ENCODE measurements at places on chromosomes 13 and 19.

- DNase-seq = no peak
Observed at GRCh38 chr13:48402325-48402932, 10.5 kb downstream of the LPAR6 start.

DNA sequence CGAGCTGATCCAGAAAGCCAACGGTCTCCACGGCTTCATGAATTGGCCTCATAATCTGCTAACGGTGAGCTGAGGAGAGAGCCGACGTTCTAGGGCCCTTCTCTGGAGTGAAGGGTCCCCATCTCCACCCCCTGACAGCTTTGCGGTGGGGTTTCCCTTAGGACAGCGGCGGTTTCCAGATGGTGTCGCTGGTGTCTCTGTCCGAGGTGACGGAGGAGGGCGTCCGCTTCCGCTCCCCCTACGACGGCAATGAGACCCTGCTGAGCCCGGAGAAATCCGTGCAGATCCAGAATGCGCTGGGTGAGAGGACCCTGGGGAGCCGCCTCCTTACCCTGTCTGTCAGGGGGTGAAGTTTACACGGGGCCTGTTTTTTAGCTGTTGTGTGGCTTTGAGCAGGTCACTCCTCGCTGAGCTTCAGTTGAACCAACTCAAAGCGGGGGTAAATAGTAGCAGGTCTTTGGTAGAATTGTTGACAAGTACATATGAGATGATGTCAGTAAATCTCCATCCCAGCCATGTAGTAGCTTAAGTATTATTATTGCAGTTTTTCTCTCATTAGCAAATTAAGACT is 801 bp downstream of the QTRT1 start:
- DNase-seq = no peak

DNA sequence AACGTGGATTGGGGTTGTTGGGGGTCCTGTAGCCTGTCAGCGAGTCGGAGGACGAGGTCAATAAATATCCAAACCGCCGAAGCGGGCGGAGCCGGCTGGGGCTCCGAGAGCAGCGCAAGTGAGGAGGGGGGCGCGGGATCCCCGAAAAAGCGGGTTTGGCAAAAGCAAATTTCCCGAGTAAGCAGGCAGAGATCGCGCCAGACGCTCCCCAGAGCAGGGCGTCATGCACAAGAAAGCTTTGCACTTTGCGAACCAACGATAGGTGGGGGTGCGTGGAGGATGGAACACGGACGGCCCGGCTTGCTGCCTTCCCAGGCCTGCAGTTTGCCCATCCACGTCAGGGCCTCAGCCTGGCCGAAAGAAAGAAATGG is 754 bp upstream of the SIX5 start:
- no peak for DNase-seq

- no peak for DNase-seq
Observed at GRCh38 chr13:20940083-20940482, 37.5 kb upstream of the XPO4 start.

- no peak for DNase-seq
Observed at GRCh38 chr13:112635323-112635722, 47.4 kb upstream of the TUBGCP3 start.

DNA sequence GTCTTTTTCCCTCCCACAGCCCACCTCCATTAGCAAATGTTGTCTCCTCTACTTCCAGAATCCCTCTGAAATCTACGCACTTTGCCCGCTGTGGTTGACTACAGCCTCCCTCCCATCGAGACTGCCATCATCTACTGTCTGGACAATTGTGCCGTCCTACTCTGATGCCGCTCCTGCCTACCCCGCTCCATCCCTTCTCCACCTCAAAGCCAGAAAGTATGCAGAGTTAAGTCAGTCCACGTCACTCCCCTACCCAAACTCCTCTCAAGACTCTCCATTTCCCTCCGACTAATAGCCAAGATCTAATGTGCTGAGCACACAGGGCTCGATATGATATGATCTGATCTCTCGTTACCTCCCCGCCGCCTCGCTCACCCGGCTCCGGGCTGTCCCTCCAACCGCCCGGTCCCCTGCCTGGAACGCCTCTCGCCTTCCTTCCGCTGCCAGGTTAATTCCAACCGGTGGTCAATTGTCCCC is 556 bp downstream of the CACTIN start:
- DNase-seq = no peak

DNA sequence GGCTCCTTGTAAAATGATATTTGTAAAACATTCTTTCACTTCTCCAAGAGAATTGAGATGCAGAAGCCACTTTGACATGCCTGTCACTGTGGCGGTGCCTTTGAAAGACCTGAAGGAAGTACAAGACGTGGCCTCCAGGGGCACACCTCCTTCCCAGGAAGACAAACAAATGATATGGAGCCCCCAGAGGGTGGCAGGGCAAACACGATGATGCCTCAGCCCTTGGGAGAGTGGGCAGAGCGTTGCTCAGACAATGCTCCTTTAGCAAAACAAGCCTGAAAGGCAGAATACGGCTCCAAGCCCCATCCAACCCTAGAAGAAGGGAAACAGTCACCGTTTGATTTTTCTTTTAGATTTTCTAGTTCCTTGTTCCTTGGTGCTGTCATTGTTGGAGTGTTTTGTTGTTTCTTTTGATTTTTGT is 9.2 kb upstream of the ATP12A start:
- no peak for DNase-seq

DNA sequence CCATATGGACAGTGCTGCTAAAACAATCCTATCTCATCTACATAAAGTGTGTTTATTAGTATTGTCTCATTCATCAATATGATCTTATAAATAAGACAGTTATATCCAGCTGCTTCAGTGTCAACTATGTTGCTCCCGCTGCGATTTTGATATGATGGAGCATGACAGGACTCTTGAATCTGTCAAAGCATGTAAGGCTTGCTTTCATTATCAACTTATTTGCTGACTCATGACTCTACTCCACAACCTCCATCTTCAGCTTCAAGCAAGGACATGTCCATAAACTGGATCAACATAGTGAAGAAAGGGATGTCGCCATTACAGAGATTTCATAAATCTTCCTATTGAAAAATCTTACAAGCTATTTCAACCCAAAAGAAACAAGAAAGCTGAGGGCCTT is 2812.6 kb downstream of the PCDH9 start:
- DNase-seq = no peak

DNA sequence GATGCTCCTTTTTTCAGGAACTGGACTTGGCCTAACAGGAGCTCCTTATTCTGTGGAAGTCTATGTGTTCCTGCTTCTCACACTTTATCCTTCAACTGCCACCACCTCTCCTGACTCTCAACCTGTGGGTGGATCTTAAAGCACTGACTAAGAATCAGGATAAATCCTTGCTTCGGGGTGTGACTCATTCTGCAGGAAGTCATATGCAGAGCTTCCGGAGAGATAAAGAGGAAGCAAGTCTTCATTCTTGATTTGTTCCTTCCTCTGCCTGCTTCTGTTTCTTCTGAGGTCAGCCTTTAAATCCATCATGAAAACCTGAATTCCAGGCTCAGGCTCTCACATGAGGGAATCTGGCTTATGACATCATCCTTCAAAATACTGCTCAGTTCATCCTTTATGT is 137.1 kb upstream of the ATXN8OS start:
- DNase-seq = no peak

DNA sequence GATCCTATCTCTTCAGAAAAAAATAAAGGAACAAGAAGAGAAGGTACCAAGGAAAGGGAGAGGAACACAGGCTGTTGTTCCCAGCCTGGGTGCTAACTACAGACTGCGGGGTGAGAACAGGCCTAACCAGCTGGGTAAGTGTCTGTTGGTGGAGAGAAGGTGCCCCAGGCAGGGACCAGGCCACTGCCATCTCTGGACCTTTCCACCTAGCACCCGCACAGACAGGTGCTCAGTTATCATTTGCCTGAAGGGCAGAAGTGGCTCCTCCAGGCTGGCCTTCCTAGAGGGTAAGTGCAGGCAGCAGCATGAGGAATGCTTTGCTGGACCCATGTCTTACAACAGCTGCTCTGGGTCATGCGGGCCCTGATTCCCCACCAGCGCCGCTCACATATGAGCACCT is 10.1 kb downstream of the DNMT1 start:
- no peak for DNase-seq

DNA sequence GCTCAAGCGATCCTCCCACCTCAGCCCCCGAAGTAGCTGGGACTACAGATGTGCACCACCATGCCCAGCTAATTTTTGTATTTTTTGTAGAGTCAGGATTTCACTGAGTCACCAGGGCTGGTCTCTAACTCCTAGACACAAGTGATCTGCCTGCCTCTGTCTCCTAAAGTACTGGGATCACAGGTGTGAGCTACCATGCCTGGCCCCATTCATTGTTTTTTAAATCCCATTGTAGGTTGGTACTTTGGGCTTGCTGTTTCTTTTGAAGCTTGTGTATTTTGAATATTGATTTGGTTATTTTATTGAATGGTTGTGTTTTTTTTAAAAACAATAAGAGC is 26.7 kb downstream of the ZMYM2 start:
- DNase-seq = no peak

- DNase-seq = no peak
Observed at GRCh38 chr19:19338082-19338481, 17.5 kb downstream of the MAU2 start.

DNA sequence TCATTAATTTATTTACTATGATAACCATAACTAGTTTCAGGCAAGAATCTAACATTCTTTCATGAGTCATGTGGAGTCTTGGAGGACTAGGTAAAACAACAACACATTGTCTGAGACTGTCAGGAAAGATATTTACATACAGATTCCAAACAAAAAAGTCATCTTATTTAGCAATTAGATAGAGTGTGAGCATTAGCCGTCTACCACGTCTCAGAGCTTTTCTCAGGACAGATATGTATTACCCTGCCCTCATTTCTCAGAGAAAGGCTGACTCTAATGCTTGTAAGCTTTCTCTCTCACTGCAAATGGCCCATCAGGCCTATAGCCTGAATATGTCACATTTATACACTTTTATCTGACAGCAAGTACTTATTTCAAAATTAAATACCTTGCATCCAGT is 312.1 kb upstream of the PCDH20 start:
- DNase-seq = no peak

GRCh38 chr13:63299866-63300394 is 1884.3 kb upstream of the PCDH20 start:
- DNase-seq = no peak

- no peak for DNase-seq
Observed at GRCh38 chr13:76832258-76832988, 53.8 kb downstream of the KCTD12 start.

DNA sequence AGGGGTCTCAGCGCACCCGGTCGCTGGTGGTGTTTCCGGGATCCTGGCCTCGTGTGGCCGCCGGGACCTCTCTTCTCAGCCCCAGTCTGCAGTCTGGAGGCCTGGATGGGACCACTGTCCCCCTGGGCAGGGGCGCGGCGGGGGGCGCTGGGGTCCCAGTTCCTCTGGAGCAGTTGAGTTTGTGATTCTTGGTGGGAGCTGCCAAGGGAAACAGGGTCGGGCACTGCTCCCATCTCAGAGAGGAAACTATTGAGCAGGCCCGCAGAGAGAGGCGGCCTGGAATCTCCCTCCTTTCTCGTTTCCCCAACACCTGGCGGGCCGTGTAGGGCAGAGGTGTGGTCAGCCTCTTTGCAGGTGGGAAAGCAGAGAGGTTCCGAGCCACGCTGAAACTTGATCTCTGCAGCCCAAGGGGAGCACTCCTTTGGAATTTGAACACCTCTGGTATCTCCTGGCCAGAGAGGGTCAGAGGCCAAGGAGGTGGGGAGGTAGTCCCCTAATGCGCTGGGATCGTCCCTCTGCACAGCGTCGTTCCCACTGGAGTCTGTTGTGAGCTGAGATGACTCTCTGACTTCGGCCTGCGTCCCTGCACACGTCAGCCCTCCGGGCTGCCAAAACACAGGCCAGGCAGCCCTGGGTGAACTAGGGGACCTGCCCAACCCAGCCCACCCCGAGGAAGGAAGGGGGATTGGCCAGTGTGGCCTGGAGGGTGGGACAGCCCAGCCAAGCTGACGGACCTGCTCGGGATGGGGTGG is 741 bp downstream of the PLEKHF1 start:
- DNase-seq = no peak

GRCh38 chr19:33047422-33047821 is 17.3 kb downstream of the RHPN2 start:
- DNase-seq = no peak

GRCh38 chr13:91185294-91185863 is 162.1 kb upstream of the MIR17HG start:
- no peak for DNase-seq

Measured in CD4-positive, alpha-beta T cell treated with Interleukin-6 at 100 ng/mL for 8 hours (primary cell).